ENCODE measurements at places on chromosomes 6 and 20.

- no peak for DNase-seq
Observed at GRCh38 chr6:97456070-97456469, 173.1 kb upstream of the MMS22L start.

DNA sequence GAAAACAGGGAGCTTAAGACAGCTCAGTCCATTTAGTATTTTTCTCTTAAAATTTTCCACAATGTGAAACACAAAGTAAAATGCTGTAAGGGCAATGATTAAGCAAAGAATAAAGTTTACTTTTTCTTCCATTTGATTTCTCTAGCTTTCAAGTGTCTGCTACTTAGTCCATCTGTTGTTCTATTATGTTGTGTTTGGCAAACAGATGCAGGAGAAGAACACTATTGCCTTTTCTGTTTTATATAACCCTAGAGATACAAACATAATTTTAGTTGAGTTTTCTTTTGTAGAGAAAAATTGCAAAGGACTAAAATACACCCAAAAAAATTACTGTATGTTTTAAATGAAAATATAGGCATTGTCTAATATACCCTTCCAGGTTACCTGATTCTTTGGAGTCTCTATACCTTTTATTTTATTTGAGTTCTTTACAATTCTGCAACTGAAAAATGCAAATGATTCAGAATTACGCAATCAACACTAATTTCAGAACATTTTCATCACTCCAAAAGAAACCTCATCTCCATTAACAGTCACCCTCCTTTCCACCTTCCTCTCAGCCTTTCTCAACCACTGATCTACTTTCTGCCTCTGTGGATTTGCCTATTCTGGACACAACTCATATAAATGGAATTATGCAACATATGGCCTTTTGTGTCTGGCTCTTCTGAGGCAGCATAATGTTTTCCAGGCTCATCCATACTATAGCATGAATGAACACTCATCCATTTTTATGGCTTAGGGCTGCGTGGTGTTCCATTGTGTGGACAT lies 96.9 kb downstream of the MKKS start:
- DNase-seq, result no peak

- no peak for DNase-seq
Observed at GRCh38 chr6:12806796-12807195, 90.2 kb downstream of the PHACTR1 start.

GRCh38 chr6:86502497-86502896 lies 434.8 kb upstream of the HTR1E start:
- no peak for DNase-seq

DNA sequence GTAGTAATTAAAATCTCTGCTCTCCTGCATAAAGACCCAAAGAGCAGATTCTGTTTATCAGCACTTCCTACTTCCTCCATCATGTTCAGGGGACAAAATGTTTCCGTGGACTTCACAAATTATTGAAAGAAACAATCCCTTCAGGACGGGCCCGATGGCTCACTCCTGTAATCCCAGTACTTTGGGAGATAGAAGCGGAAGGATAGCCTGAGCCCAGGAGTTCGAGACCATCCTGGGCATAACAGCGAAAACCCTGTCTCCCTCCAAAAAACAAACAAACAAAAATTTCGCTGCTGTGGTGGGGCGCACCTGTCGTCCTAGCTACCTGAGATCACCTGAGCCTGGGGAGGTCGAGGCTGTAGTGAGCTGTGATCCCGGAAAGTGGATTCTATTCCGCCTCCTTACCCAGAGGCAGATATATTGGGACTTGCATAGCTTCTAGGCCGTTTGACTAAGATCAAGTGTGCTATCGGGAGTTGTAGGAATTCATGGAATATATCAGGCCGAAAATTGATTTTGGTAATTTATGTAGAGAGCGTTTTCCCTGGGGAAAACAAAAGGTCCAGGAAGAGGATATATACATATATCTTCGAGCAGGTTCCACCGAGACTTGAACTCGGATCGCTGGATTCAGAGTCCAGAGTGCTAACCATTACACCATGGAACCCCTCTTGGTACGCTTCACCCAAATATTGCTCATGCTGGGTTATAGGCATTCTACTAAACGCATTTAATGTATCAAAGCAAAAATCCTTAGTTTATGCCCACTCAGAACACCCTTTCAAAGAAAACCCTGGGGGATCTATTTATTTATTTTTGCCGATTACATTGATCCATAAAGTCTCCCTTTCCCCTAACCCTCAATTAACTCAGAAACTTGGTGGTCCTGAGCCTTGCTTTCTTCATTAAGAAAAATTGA lies 74.5 kb upstream of the ZNF184 start:
- DNase-seq, result no peak

GRCh38 chr6:154450498-154450897 lies 60.0 kb downstream of the CNKSR3 start:
- DNase-seq, result no peak

GRCh38 chr6:74585753-74586152 lies 620.1 kb downstream of the COL12A1 start:
- DNase-seq, result no peak

- DNase-seq, result no peak
Observed at GRCh38 chr6:3109761-3110160, 8.8 kb upstream of the BPHL start.

GRCh38 chr20:32685541-32686529 lies 12.1 kb upstream of the C20orf203 start:
- no peak for DNase-seq

DNA sequence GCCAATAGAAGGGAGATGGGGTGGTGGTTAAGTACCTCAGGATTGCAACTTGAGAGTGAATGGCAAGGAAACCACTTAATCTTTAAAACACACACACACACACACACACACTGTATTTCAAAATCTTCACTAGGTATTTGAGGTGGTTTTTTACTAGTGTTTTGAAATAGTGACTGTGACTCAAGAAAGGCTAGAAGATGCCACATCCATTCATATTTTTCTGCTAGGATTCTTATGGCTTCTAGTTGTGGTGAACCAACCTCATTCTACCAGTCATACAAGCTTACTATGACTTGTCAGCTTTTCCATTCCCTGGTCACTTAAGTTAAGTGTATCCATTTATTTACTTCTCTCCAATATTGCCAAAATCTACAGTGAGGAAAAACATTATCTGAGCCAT lies 519.4 kb upstream of the JAG1 start:
- DNase-seq, result no peak

DNA sequence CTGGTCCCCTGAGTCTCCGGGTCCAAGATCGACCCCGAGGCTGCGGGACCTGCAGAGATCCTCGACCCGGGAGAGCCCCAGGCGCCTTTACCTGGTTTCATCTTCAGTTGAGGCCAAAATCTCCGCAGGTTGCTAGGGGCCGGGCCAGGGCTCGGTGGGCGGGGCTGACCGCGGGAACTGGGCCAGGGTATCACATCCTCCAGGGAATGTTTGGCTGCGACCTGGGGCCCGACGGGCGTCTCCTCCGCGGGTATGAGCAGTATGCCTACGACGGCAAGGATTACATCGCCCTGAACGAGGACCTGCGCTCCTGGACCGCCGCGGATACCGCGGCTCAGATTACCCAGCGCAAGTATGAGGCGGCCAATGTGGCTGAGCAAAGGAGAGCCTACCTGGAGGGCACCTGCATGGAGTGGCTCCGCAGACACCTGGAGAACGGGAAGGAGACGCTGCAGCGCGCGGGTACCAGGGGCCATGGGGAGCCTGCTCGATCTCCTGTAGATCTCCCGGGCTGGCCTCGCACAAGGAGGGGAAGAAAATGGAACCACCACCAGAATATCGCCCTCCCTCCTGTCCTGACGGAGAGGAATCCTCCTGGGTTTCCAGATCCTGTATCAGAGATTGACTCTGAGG lies 53.8 kb upstream of the POLR1H start:
- DNase-seq, result no peak

GRCh38 chr6:96837081-96837971 lies at the start of gene GPR63:
GPR63 (minus strand) TSS chr6:96837477; CDS start chr6:96799731, 37,746 bp downstream.
- peak; percentile 24 for DNase-seq

GRCh38 chr6:31572041-31572911 lies at the start of gene LTA:
LTA (plus strand) TSS chr6:31572289; CDS start chr6:31572743, 454 bp downstream.
- DNase-seq, result no peak

GRCh38 chr6:121503589-121503991 lies 68.1 kb downstream of the GJA1 start:
- no peak for DNase-seq

GRCh38 chr20:36467076-36467999 lies 74.0 kb upstream of the MYL9 start:
- no peak for DNase-seq

- no peak for DNase-seq
Observed at GRCh38 chr6:68760485-68760884, 125.4 kb downstream of the ADGRB3 start.

GRCh38 chr20:1376408-1377270 lies 16.2 kb downstream of the FKBP1A start:
- no peak for DNase-seq

DNA sequence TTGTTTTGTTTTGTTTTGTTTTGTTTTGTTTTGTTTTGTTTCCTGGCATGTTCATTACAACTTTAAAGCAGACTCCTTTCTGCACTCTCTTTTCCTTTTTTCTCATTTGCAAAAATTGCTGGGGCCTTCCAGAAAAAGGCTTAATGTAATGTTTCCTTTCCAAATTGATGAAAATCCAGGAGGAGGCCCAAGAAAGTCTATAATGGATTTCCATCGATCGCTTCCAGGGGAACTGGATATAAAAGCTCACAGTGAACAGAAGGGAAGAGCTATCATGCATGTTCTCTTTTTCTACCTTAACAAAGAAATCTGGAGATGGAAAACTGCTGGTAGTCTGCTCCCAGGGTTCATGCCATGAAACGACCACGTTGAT lies 28.7 kb downstream of the ISM1 start:
- no peak for DNase-seq

DNA sequence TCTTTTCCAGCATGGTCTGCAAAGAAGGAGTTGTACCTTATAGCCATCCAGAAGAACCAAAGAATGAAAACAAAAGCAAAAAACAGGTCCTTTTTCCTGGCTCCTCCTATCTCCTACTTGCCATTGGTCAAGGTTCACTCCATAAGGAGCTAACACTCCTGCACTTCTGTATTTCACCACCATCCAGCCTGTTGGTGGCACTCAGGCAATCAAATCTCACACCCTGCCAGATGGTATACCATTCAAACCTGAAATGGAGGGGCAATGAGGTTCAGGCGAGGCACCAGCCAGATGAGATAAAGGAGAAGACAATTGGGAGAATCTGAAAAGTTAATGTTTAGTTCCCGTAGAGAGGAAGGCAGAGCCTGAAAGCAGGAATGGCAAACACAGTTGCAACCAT lies 203.8 kb downstream of the ALDH8A1 start:
- DNase-seq, result no peak

DNA sequence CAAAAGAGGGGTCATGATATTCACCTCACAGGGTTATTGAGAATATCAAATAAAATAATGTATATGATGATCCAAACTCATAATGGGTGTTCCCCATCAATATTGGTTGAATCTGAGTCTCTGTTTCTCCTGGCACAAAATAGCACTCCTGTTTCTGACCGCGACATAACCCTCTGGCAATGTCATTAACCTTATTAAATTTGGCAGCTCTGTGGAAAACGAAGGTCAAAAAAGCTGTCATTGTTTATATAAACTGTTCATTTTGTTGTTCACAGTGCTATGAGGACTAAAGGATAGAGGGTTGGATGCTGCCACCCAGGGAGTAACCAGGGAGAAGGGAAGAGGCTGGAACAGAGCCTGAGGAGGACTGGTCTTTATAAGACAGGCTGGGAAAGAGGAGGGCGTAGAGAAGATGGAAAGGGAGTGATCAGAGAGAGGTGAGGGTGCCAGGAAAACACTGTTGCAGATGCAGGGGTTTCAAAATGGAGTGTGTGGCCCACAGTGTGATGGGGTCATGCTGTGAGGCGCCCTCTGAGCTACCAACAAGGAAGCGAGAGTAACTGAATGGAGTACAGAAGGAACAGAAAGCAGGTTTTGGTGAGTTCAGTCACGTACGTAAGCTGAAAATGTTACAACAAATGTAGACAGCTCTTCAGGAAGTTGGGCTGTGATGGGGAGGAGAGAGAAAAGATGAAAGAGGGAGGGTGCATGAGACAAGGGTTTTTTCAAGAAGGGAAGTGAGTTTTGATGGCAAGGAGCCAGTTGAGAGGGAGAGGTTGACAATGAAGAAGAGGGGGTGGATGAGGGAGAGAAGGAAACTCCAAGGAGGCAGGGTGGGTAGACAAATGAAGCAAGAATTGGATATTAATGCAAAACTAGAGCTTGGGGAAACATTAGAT lies 251.6 kb upstream of the TAB2 start:
- DNase-seq, result no peak

GRCh38 chr6:107059606-107060005 lies 31.6 kb downstream of the MTRES1 start:
- DNase-seq, result no peak

- no peak for DNase-seq
Observed at GRCh38 chr6:115932481-115932880, 128.2 kb downstream of the FRK start.

DNA sequence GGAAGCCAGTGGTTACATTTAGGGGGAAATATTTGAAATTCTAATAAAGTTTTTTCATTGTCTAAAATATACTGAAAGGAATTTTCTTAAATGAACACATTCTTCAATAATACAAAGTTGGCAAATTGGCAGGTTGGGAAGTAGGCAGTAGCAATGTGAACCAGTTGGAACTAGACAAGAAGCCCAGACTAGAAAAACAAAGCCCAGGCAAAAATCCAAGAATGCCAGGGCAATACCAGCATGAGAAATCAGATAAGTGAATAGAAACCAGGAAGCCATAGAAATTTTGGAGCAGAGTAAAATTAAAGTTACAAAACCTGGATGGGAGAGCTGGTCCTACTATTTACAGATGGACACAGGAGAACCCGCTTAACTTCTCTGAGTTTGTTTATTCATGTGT lies 52.2 kb downstream of the TPBG start:
- no peak for DNase-seq

DNA sequence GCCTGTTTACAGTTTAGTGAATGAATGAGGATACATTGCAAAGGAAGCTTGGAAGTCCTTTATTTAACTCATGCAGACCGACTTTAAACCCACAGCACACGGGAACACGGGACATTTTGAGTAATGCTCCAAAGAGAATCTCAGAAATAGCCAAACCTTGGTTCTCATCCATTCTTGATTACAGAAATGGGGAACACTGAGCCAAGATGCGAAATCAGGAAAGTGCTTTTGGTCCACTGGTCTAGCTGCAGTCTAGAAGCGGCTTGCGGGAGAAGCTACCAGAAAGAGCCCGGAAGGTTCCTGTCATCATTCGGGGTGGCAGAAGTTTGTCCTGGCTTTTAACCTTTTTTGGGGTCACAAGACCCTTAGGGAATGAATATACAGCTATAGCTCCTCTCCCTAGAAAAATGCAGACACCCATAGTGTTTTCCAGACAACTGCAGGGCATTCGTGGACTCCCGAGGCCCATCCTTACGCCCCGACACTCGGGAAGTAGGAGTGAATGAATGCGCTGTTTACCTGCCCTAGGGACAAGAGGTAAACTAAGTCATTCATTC lies 475 bp upstream of the TMEM181 start:
- no peak for DNase-seq

All from omental fat pad (tissue), 4 donors.